ENCODE measurements at places on chromosomes 1 and 21.
A peak's percentile ranks its signal among the peaks of the same experiment; 100 is the strongest.

- no peak for DNase-seq
Observed at GRCh38 chr1:181493885-181494284, 10.6 kb downstream of the CACNA1E start.

DNA sequence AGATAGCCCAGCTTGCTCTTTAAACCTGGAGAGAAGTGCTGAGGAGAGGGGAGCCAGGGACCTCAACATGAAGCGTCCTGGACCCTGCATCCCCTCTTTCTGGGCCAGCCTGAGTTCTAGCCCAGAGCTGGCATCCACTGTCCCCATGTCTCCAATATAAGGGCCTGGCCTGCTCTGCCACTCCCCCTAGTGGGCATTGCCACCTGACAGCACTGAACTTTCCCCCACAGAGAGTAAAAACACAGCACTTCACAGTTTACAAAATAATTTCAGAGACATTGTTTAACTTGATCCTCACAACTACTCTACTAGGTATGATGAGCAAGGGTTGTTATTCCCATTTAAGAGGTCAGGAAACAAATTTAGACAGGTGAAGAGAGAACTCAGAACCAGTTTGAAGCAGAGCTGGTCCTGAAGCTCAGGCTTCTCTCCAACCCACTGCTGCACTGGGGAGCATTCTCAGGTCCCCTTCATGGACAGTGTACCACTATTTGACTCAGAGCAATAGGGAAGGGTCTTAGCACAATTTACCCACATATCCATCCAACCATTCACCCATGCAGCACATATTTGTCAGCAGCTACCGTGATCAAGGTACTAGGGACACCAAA lies 151.2 kb downstream of the DMRTA2 start:
- DNase-seq = peak; percentile 12

DNA sequence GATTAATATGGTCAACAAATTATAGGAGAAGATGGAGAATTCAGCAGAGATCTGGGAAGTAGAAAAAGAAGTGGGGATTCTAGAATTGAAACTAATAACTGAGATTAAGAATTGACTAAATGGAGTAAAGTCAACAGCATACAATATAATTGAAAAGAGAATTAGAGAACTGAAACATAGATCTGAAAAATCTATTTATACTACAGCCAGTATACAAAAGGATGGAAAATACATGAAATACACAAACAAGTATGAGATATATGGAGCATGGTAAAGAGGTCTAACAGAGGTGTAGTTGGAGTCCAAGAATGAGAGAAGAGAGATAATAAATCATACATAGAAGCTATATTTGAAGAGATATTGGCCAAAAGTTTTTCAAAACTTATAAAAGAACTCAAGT lies 235.2 kb downstream of the FGGY start:
- no peak for DNase-seq

- DNase-seq = no peak
Observed at GRCh38 chr1:191693797-191694196, 464.5 kb upstream of the RGS18 start.
